ENCODE measurements at places on chromosomes 5 and 9.

- DNase-seq, result no peak
These were observed 6.1 kb upstream of the GCNT1 start for GRCh38 chr9:76452839-76453238.

- DNase-seq, result no peak
These were observed 55.6 kb upstream of the TESK1 start for GRCh38 chr9:35549441-35549840.

DNA sequence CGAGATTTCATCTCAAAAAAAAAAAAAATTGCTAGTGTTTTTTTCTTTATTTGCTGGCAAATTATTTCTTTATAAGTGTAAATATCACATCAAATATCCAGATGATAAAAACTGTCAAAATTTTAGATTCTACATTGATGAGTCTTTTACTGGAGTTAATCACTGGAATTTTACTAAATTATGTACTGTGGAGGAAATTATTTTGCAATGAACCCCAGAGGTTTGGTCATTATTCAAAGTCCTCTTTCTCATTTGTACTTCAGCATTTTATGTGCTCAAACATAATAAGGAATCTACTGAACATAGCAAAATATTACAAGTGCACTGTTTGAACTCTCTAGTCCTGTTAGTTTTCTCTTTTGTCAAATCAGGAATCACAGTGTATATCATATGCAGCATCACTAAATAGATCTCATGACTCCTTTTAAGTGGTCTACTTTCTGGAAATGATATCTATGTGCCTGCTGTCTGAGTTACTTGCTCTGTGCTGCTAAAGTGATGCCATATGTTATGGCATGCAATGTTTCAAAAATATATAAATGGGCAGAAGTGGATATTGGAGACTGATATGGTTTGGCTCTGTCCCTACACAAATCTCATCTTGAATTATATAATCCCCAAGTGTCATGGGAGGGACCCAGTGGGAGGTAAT is 18.0 kb downstream of the OTULINL start:
- no peak for DNase-seq

DNA sequence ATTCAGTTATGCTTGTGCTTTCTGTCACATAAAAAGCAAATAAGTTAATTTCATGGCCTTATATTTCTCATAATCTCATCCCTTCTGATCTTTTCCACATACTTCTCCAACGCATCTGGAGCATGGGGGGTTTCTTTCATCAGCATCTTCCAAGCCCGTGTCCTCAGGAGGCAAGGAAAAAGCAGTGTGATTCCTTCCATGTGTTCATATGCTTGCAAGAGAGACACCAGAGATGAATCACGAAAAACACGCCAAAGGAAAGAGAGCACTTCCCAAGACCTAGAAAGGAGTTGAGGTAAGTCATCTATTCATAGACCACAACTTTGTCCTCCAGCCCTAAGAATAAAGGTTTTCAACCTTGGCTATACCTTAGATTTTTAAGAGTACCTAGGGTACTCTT is 26.0 kb upstream of the SVEP1 start:
- no peak for DNase-seq

DNA sequence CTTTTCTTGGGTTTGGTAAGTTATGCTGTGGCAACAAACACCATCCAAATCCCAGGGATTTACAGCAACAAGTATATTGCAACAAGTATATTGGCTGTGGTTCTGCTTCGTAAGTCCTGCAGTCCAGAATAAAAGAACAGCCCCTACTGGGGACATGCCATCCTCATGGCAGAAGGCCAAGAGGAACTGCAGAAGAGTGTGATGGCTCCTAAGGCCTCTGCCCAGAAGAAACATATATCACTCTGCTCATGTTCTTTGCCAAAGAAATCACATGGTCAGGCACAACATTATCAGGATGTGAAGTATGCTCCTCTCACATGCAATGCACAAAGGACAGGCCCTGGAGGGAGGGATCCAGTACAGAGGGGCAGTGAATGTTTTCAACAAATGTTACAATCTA is 159.6 kb upstream of the TAS2R1 start:
- no peak for DNase-seq

DNA sequence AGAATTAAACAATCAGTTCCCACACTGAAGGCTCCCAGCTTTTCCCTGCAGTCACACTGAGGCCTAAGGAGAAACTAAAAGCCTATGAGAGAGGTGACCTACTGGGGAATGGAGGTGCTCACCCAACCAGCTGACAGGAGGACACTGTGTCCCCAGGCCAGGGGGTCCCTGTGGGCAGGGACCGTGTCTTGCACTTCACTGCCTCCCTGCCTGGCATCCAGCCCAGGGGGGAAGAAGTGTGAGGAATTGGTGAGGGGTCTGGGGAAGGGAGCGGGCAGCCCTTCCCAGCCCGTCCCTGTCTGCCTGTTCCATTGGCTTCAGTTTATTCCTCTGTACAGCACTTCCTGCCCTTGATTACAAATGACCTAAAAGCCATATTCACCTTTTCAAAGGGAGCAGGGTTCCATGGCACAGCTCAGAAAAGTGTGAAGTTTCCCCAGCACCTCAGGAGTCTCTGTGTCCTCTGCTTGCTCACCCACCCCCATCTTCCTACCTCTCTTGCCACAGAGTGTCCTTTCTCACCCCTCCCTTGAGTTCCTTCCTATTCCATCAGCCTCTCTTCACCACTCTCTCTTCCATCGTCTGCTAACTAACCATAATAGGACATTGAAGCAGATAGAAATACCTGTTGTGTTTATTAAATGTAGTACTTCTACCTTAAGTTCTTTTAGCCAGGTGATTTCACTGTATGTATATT is 12.9 kb downstream of the OTULINL start:
- no peak for DNase-seq

- no peak for DNase-seq
These were observed 59.7 kb downstream of the ERBIN start for GRCh38 chr5:65986050-65986451.

DNA sequence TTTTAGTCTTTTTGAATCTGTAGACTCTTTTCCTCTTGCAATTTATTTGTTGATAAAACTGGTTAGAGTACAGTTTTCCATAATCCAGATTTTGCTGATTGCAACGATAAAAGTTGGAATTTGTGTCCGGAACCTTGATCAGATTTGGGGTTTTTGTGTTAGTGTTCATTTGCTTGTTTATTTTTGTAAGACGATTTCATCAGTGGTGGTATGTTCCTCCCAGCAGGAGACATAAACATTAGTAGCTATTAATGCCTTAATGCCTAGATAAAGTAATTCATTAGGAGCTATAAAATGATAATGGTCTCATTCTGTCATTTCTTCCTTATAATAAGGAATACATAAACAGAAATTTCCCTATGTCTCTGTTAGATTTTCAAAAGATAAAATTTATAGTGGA is 21.3 kb downstream of the RPS6 start:
- no peak for DNase-seq

- DNase-seq, result no peak
These were observed 871 bp downstream of the TRIO start for GRCh38 chr5:14143841-14144585.

DNA sequence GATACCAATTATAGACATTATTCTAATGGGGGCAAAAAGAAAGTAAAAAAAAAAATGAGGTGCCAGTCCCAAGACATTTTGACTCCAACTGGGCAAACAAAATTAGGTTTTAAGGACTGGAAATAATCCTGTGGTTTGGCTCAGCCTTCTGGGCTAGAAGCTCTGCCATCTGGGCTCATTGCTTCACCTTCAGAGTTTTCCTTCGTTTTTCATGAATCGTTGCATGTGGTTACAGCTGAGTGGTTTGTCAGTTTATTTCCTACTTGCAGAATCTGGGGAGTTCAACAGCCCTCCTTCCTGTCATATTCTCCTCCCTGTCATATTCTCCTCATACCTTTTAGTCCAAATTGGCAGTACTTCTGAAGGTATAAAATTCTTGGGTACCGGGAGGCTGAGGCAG is 12.0 kb downstream of the UGT3A2 start:
- no peak for DNase-seq

DNA sequence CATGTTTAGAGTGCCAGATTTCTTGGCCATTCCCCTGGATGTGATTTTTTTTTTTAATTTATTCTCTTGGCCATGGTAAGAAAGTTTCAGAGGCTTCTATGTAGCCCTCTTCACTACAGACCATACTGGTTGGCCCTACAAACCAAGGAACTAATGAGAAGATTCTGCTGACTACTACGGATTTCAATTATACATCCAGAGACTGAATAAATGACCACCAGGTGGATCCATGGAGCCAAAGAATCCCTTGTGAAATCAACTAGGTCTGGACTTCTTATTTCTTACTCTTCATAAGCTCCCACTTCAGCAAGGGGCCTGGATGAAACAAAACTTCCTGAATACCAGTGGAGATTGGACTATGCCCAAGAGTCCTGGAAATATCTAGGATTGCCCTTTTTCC is 27.6 kb downstream of the ZNF622 start:
- DNase-seq, result no peak

GRCh38 chr9:81871695-81872094 is 56.5 kb upstream of the SPATA31D4 start:
- DNase-seq, result no peak

GRCh38 chr9:12775679-12776512 is 1.1 kb downstream of the LURAP1L start:
- DNase-seq, result no peak

GRCh38 chr5:68287976-68288706 is 72.6 kb downstream of the PIK3R1 start:
- DNase-seq, result no peak

- DNase-seq, result no peak
These were observed 69.7 kb downstream of the ARHGAP26 start for GRCh38 chr5:142839711-142840346.

GRCh38 chr5:119036101-119036762 is 34.7 kb upstream of the DMXL1 start:
- DNase-seq, result no peak

GRCh38 chr9:121275781-121276658 is 8.1 kb downstream of the GSN start:
- DNase-seq, result no peak

DNA sequence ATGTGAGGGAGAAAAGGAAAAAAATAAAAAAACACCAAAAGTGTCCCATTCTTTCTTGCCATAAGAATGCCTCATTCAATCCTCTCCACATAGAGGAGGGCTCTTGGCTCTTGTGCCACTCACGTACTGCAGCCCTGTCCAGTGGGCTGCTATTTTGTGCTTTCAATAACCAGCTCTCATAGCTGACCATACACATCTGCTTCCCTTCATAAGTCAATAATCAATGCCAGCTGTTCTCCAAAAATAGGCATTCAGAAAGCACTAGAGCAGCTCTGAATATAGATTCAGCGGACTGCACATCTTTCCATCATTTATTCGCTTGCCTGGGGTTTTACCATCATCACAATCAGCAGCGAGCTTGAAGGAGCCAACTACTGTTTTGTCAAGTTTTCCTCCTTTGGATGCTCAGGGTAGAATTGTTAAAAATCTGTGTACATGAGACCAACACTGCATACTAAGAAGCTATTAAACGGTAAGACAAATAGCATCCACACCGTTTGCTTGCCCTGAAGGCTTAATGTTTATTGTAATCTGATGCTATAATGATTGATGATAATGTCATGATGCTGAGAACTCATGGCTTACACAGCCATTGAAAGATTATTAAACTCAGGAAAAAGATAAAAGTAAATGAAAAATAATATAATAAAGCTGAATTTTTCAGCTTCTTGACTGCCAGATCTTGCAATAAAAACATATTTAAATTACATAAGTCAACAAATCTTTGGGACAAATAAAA is 80.0 kb downstream of the OXCT1 start:
- no peak for DNase-seq

- no peak for DNase-seq
These were observed 600.7 kb upstream of the SGCD start for GRCh38 chr5:155726267-155726666.

GRCh38 chr9:119839888-119840287 is 470.7 kb upstream of the BRINP1 start:
- no peak for DNase-seq

DNA sequence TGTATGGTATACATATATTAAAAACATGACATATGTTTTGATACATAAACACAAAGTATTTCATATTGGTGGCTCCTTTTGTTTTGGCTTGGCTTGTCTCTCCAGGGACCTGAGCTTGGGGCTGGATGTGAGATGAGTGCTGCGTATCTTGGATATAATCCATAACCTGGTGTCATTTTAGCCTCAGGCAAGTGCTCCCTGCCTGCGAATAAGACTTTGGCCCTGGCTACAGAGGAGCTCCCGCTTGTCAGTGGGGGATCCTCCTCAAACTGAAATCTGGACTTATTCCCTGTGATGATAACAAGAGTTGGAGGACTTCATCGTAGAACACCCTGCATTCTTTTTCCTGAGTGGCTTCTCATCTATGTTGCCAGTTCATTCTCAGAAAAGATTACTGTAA is 341.7 kb upstream of the CLINT1 start:
- DNase-seq, result no peak

DNA sequence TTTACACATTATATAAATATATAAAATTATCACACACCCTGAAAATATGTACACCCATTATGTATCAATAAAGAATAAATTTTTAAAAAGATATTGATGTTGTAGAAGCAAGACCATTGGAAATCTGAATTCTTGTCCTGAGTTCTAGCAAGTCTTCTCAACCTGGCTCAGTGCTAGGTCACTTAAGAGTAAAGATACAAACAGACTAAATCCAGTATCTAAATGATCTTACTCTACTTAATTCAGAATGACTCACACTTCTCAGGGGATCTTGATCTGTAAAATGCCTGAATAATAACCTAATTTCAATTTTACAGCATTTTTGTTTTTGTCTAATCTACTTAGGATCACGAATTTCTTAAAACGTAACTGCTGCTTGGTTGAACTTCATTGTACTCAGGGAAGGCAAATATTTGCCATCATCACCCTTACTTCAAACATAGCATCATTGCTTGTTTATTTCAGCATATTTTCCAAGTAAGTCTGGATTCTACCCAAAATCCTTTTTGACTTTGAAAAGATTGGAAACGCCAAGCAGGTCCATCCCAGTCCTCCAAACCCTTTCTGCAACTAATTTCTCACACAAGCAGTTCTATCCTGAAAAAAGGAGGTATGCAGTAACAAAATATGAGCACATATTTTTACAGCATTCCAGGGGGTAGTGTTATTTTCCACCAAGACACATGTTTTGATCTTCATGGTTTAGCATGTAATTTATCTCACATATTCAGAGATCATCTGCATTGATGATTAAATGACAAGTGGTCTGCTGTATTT is 582.6 kb downstream of the PSAT1 start:
- DNase-seq, result no peak

GRCh38 chr9:116383936-116384335 is 230.3 kb downstream of the PAPPA start:
- DNase-seq, result no peak

- DNase-seq, result no peak
These were observed 18.1 kb downstream of the NFIL3 start for GRCh38 chr9:91405343-91406077.

- no peak for DNase-seq
These were observed 396.7 kb upstream of the CLINT1 start for GRCh38 chr5:158255609-158256008.

GRCh38 chr9:37300620-37301019 is 121.9 kb upstream of the GRHPR start:
- no peak for DNase-seq

GRCh38 chr9:92564504-92564903 is 28.7 kb upstream of the ECM2 start:
- DNase-seq, result no peak

Measured in esophagus squamous epithelium (tissue), 5 donors.